ENCODE measurements at places on chromosomes 7 and 10. TPM values are rescaled to one million over a fixed set of nuclear protein-coding genes. Genes with fewer than 3 reads are reported as not detected.

Gene HOXA7
- not detected for total RNA-seq

DNA sequence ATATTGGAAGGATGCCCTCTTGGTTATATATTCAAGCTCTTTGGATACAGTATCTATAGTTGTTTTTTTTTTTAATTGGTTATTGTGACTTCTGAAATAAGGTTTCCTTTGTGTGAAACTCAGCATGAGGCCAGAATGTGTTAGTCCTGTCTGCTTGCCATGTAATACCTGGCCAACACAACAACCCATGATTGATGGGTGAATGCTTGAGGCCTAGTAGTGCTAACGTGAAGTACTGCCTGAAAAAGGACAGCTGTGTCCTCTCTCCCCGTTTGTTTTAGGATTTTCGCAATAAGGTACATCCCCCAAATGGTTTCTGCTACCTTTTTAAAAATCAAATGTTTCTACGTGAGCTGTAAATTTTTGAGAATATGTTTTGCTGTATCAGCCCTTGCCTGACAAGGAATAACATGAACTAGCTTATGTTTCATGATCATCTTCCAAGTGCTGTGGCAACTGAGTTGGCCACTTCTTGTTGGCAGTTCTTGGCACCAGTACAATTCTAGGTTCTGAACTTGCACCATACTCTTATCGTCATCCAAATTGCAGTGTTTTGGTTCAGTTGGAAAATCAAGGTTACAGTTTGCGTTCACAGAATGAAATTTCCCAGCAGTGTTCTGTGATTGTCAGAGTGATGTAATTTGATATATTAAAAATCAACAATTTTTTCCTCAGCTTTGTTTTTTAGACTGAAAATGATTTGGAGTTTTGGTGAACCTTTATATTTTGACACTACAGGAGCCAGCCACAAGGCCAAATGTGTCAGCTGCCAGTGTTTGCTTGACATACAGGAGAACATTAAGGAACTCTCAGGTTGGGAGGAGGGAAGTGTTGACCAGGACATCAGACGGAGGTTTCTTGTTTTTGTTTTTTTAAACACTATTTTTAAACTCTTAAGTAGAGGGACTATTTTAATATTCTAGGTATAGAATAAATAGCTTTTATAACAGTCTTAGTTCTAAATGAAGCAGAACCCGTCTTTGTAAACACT is 13.5 kb upstream of the ASCC1 start:
- no peak for DNase-seq
- peaks cover 9% of the 10 kb centered on the region for H3K4me1 ChIP-seq
- no peaks in the 10 kb centered on the region for H3K27me3 ChIP-seq
- H3K36me3 ChIP-seq = peaks cover 5% of the 10 kb centered on the region
- peak overlapping the region; percentile 40 for H3K27ac ChIP-seq

GRCh38 chr7:22784346-22784745 is 38.3 kb downstream of the TOMM7 start:
- DNase-seq = no peak
- H3K36me3 ChIP-seq = no peaks in the 10 kb centered on the region
- H3K27ac ChIP-seq = no peak overlapping the region
- peaks cover 31% of the 10 kb centered on the region for H3K27me3 ChIP-seq
- peaks cover 4% of the 10 kb centered on the region for H3K4me1 ChIP-seq
- no peak overlapping the region for H3K4me3 ChIP-seq

DNA sequence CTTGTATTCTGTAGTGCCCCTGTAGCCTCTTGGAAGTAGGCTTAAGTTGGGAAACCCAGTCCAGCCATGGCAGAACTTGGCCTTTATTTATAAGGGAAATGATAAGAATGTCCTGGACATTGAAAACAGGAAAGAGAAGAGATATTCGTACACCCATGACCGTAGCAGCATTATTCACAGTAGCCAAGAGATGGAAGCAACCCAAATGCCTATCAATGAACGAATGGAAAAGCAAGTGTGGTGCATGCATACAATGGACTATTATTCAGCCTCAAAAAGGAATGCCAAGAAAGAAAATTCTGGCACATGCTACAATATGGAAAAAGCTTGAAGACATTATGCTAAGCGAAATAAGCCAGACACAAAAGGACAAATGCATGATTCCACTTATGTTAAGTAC is 315.3 kb downstream of the CXCL12 start:
- no peak for DNase-seq
- H3K27ac ChIP-seq = no peak overlapping the region
- peaks cover 23% of the 10 kb centered on the region for H3K27me3 ChIP-seq
- no peak overlapping the region for H3K4me3 ChIP-seq
- no peaks in the 10 kb centered on the region for H3K36me3 ChIP-seq
- no peaks in the 10 kb centered on the region for H3K4me1 ChIP-seq

- no peak overlapping the region for H3K27ac ChIP-seq
- H3K4me3 ChIP-seq = no peak overlapping the region
- no peaks in the 10 kb centered on the region for H3K36me3 ChIP-seq
- peaks cover 28% of the 10 kb centered on the region for H3K27me3 ChIP-seq
- H3K4me1 ChIP-seq = no peaks in the 10 kb centered on the region
Measured at GRCh38 chr7:112603673-112604072, 122.9 kb downstream of the LSMEM1 start.

Gene ACSM6
- total RNA-seq = not detected

- peaks cover 7% of the 10 kb centered on the region for H3K4me1 ChIP-seq
- no peak overlapping the region for H3K27ac ChIP-seq
- H3K27me3 ChIP-seq = peaks cover 2% of the 10 kb centered on the region
- H3K4me3 ChIP-seq = no peak overlapping the region
Measured at GRCh38 chr10:122290833-122291532, 19.9 kb downstream of the BTBD16 start.

DNA sequence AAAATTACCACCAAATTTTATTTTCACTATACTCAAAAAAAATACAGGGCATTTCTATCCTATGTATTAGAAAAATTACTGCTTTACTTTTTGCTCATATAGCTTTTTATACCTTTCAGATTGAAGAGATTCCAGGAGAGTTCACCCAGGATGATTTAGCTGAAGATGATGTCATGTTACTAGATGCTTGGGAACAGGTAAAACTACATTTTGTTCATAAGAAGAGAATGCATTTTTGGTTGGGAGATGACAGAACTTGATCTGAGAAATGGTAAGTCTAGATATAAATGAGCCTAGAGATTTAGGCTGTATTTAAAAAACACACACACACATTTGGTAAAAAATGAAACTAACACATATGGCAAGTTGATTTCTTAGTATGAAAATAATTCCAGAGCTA is 38.1 kb upstream of the ARL4A start:
- H3K27me3 ChIP-seq = no peaks in the 10 kb centered on the region
- no peaks in the 10 kb centered on the region for H3K4me1 ChIP-seq
- DNase-seq = no peak
- H3K27ac ChIP-seq = no peak overlapping the region
- H3K36me3 ChIP-seq = no peaks in the 10 kb centered on the region
- no peak overlapping the region for H3K4me3 ChIP-seq

- no peak for DNase-seq
- no peak overlapping the region for H3K27ac ChIP-seq
- H3K36me3 ChIP-seq = peaks cover 12% of the 10 kb centered on the region
- H3K4me1 ChIP-seq = no peaks in the 10 kb centered on the region
Measured at GRCh38 chr7:133948588-133948987, 178.6 kb upstream of the LRGUK start.

Gene RSPH10B
- total RNA-seq = 0.64 TPM

GRCh38 chr7:17405786-17406185 is 107.3 kb downstream of the AHR start:
- no peak overlapping the region for H3K27ac ChIP-seq
- no peak overlapping the region for H3K4me3 ChIP-seq
- H3K27me3 ChIP-seq = no peaks in the 10 kb centered on the region
- H3K4me1 ChIP-seq = peaks cover 19% of the 10 kb centered on the region
- DNase-seq = no peak

- no peaks in the 10 kb centered on the region for H3K27me3 ChIP-seq
- H3K4me3 ChIP-seq = peak overlapping the region; percentile 21
- DNase-seq = no peak
- peak overlapping the region; percentile 79 for H3K27ac ChIP-seq
- peaks cover 37% of the 10 kb centered on the region for H3K36me3 ChIP-seq
Measured at GRCh38 chr7:135161669-135162068, 8.8 kb downstream of the CYREN start.

Gene SEPHS1
- total RNA-seq = 62.4 TPM

DNA sequence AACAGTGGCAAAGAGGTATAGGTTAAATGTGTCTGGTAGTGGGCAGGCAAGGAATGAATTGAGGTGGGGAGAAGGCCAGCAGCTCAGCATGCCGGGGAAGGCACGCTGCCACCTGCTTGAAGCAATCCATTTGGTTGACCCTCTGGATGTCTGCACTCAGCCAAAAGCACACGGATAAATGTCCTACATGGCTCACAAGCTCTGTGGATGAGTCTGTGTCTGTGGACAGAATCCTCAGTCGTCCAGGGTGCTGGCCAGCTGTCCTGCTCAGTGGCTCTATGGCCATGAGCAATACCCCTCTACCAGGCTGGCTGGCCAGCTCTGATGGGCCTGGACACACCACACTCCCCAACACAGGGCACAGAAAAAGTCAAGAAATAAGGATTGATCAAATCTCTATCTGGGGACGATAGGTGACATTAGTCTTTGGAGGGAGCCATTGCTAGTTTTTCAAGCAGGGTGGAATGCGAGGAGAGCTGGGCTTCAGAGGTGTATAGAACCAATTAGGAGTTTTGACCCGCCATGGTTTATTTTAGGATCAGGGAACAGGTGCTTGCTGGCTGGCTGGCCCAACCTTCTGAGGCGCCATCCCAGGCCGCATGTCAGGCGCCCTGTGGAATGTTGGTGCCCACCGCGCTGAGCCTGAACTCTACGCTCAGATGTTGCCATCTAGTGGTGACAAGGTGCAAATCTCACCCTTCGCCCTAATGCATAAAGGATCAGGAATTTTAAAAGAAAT is 493.4 kb downstream of the TNS3 start:
- H3K27me3 ChIP-seq = peaks cover 3% of the 10 kb centered on the region
- no peaks in the 10 kb centered on the region for H3K36me3 ChIP-seq
- no peaks in the 10 kb centered on the region for H3K4me1 ChIP-seq
- no peak overlapping the region for H3K27ac ChIP-seq
- no peak overlapping the region for H3K4me3 ChIP-seq

DNA sequence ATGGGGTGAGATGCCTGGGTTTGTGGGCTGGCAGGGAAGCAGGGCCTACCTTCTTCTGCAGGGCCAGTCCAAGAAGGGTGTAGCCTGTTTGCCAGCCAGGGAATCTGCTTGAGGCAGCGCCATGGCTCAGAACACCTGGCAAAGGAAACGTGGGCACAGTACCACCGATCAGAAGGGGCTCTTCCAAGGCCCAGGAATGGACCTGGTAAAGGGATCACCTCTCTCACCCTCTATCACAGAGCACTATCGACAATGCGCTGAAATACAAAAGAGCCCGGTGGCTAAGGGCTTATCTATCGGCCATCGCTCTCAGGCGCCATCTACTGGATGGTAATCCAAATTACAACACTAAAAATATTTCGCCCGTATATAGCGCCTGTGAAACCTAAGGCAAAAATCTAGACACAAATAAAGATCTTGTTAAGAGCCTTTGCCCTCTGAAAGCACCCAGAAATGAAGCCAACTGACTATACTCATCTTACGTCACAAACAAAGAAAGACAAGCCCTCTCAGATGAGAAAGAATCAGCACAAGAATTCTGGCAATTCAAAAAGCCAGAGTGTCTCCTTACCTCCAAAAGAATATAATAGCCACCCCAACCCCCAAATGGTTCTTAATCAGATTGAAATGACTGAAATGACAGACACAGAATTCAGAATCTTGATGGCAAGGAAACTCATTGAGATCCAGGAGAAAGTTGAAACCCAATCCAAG is 217.8 kb upstream of the HPS1 start:
- H3K27me3 ChIP-seq = peaks cover 37% of the 10 kb centered on the region
- no peak overlapping the region for H3K4me3 ChIP-seq
- no peaks in the 10 kb centered on the region for H3K4me1 ChIP-seq

Measured in natural killer cell treated with Interleukin-12 subunit alpha and Interleukin-12 subunit beta and Interleukin-15 and Interleukin-18, amount 100 ng/mL, for 72 hours (primary cell).